ENCODE measurements at places on chromosomes 4 and X.
A peak's percentile ranks its signal among the peaks of the same experiment; 100 is the strongest.

DNA sequence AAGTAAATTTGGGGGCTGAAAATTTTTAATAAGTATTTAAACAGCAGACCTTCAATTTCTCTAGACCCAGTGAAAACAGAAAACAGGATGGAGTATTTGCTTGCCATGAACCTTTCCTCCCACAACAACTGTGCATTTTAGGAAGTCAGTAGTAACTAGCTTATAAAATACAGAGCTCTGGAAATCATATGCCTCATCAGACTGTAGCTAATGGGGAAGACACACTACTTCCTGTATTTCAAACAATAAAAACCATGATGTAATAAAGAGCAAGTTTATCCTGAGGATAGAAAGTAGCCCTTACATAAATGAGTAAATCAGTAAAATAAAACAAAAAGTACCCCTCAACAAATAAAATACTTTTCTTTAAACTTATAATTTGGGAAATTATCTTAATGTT lies 280.1 kb upstream of the ZFP42 start:
- DNase-seq = no peak

- no peak for DNase-seq
These were observed 191.6 kb downstream of the UBE2NL start for GRCh38 chrX:144075432-144075831.

GRCh38 chr4:48526406-48526805 lies 36.4 kb downstream of the ZAR1 start:
- DNase-seq = no peak

DNA sequence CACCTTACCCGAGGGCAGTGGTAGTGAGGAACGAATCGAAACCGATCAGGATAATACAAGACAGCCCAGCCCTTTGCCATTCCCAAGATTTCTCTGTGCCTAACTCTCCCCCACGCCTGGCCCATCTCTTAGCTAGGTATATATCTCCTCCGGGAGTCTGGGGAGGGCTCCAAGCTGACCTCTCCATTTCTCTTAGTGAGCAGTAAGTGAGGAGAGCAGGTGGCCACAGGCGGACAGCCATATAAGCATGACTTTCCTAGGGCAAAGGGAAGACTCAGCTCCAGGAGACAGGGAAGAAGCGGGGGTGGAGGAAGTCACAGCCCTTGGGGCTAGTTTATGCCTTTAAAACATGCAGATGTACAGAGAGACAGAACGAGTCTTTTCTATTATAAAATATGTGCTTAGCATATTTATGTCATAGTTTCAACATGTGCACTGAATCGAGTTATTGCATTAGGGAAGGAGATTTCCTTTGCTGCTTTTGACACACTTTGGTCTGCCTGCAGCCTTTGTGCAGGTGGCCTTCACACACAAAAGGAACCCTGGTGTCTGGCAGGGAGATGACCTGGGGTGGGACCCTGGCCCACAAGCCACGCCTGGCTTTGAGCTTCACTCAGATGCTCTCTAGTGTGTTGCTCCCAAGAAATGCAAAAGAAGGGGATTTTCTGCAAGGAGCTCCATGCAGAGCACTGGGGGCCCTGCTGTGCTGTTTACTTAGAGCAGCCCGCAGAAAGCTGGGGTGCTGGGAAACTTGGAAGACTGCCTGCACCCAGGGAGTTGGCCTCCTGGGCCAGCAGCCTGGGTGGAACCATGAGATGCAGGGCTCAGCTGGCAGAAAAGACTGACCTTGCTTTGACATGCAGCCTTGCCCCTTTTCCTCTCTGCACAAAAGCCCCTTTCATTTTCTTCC lies 613.3 kb downstream of the BCOR start:
- no peak for DNase-seq

- DNase-seq = peak; percentile 77
These were observed 482 bp upstream of the CDS1 start for GRCh38 chr4:84582302-84582987.

DNA sequence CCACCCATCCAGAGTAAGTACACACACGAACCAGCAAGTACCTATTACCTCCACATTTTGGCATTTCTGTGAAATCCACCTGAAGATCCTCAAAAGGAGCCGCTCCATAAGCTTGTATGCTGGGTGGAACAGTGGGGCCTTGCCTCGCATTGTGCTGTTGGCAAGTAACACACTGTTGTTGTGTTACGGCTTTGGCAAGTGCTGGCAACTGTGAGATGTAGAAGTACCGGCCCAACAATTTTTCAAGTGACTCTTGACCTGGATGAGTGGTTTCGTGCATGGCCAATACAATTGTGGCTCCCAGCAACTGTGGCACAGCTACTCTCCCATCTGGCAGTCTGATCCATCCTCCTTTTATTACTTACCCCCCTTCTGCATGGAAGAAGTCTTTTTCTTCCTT lies 128.7 kb downstream of the CCNB3 start:
- no peak for DNase-seq

- no peak for DNase-seq
These were observed 107.0 kb downstream of the DDIT4L start for GRCh38 chr4:100083289-100083688.

GRCh38 chr4:158462611-158463010 lies 59.1 kb upstream of the RXFP1 start:
- DNase-seq = no peak

GRCh38 chr4:151407466-151408379 lies 1.3 kb upstream of the FHIP1A start:
- no peak for DNase-seq
